ENCODE measurements at places on chromosomes 6 and 20.

- H3K27ac ChIP-seq = no peak overlapping the region
- no peaks in the 10 kb centered on the region for H3K36me3 ChIP-seq
- H3K27me3 ChIP-seq = no peaks in the 10 kb centered on the region
- DNase-seq = no peak
- no peaks in the 10 kb centered on the region for H3K4me1 ChIP-seq
These were observed 43.5 kb upstream of the ENPP1 start for GRCh38 chr6:131764350-131764749.

DNA sequence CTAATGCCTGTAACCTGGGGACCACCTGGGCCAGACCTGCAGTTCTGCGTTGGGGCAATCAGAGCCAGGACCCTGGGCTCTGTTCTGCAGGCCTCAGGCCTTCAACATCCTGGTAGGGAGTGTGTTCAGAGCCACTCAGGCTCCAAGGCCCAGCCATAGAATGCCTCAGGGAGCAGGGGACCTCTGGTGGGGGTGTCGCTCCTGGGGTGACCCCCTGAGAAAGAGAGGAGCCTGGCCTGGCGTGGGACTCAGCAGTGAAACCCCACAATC lies 12.5 kb downstream of the UCKL1 start:
- H3K4me3 ChIP-seq = no peak overlapping the region
- H3K36me3 ChIP-seq = peaks cover 17% of the 10 kb centered on the region
- peaks cover 10% of the 10 kb centered on the region for H3K4me1 ChIP-seq

- no peaks in the 10 kb centered on the region for H3K4me1 ChIP-seq
- H3K27ac ChIP-seq = no peak overlapping the region
- no peak for DNase-seq
- H3K4me3 ChIP-seq = no peak overlapping the region
- H3K36me3 ChIP-seq = no peaks in the 10 kb centered on the region
These were observed 85.1 kb downstream of the GJA1 start for GRCh38 chr6:121520337-121521163.

- no peak for DNase-seq
- no peak overlapping the region for H3K4me3 ChIP-seq
- no peaks in the 10 kb centered on the region for H3K27me3 ChIP-seq
- peaks cover 9% of the 10 kb centered on the region for H3K36me3 ChIP-seq
These were observed 8.0 kb downstream of the PGM3 start for GRCh38 chr6:83185096-83185495.

All from colonic mucosa (tissue), 4 donors.